ENCODE measurements at places on chromosomes 7 and 10. TPM values are rescaled to one million over a fixed set of nuclear protein-coding genes. Genes with fewer than 3 reads are reported as not detected.

DNA sequence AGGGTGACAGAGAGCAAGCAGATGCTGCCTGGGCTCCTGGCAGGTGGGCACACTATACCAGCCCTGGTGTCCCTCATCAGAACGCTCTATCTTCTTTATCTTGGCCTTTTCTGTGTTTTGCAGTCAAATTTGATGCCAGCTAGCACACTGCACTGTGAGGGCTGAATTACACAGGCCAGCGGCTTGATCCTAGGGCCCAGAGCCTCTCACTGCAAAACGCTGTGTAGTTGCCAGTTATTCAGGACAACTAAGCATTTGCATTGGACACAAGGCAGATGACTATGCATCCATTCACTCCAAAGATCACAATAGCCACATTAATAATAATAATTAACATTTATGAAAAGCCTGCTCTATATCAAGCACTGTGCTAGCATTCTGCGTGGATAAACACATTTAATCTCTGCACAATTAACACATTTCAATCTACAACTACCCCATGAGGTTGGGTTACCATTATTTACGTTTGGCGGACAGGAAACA, 100.3 kb downstream of the PAXIP1 start:
- no peak overlapping the region for H3K27ac ChIP-seq
- H3K36me3 ChIP-seq, result no peaks in the 10 kb centered on the region
- no peaks in the 10 kb centered on the region for H3K27me3 ChIP-seq
- no peak overlapping the region for H3K4me3 ChIP-seq
- no peak for DNase-seq

Gene IDI2
- total RNA-seq, result not detected

GRCh38 chr7:3043544-3044371, at the start of gene CARD11:
TSS of gene CARD11 (minus strand) at chr7:3043867. CDS start at chr7:2958506, 85,361 bp downstream.
- DNase-seq, result no peak
- H3K36me3 ChIP-seq, result no peaks in the 10 kb centered on the region
- no peaks in the 10 kb centered on the region for H3K4me1 ChIP-seq
- no peak within 1 kb of the TSS for H3K4me3 ChIP-seq
- H3K27ac ChIP-seq, result no peak within 1 kb of the TSS

- peaks cover 23% of the 10 kb centered on the region for H3K4me1 ChIP-seq
- peak; percentile 93 for DNase-seq
- peak overlapping the region; percentile 50 for H3K27ac ChIP-seq
- no peaks in the 10 kb centered on the region for H3K27me3 ChIP-seq
Observed at GRCh38 chr7:132548489-132549078, 27.7 kb downstream of the PLXNA4 start.

Gene PILRA
- 2.3 TPM for total RNA-seq
